HCT116 (cell line): ENCODE measurements at places on chromosomes 16 and 17.
A peak's percentile ranks its signal among the peaks of the same experiment; 100 is the strongest.

DNA sequence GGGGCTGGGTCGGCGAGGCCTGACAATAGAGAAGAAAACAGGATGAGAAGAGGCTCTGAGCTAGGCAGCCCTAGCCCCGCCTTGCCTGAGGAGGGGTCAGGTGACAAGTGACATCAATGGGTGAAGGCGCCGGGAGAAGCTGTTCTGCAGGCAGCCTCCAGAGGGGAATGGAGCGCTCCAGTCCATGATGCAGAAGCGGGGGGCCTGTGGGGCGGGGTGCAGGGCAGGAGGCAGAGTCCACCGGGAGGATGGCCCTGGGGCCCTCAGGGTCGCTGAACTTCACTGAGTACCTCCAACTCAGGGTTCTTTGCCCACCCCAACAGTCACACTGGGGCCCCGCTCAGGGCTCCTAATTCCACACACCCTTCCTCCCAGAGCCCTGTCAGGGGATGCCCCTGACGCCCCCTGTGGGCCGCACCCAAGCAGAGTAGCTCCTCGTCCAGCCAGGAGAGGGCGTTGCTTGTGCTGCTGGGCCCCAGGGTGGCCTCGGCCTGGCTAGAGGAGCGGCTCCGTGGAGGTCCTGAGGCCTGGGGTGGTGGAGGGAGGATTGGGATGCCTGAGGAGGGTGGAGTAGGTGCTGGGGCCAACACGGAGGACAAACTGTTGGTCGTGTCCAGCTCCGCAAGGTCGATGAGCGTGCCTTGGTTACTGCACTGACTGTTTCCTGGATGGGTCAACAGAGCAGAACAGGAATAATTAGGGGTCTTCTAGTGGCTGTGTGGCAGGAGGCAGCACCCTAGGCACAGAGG is 20.8 kb downstream of the GGA3 start:
- H3K4me1 ChIP-seq = peaks cover 11% of the 10 kb centered on the region; the same call in 1 of the 2 replicates
- H3K4me3 ChIP-seq = no peak overlapping the region
- H3K27ac ChIP-seq = peak overlapping the region; percentile 40; the same call in 1 of the 2 replicates
- peaks cover 83% of the 10 kb centered on the region for H3K36me3 ChIP-seq
- no peaks in the 10 kb centered on the region for H3K27me3 ChIP-seq

DNA sequence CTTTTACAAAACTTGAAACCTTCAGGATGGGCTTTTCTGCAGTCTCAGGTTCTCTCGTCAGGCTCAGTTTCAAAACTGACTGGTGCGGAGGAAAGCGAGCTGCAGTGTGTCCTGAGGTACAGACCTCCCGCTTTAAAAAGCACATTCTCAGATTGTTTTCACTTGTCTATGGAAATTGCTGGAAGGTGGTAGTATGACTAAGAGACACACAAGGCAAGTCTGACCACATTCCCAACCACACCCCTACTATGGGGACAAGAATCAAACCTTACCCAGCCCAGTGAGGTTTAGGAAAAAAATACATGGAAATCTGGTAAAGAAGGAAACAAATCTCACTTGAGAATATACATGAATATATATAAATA is 18.2 kb downstream of the SRP68 start:
- H3K27me3 ChIP-seq = no peaks in the 10 kb centered on the region
- H3K27ac ChIP-seq = peak overlapping the region; percentile 79

DNA sequence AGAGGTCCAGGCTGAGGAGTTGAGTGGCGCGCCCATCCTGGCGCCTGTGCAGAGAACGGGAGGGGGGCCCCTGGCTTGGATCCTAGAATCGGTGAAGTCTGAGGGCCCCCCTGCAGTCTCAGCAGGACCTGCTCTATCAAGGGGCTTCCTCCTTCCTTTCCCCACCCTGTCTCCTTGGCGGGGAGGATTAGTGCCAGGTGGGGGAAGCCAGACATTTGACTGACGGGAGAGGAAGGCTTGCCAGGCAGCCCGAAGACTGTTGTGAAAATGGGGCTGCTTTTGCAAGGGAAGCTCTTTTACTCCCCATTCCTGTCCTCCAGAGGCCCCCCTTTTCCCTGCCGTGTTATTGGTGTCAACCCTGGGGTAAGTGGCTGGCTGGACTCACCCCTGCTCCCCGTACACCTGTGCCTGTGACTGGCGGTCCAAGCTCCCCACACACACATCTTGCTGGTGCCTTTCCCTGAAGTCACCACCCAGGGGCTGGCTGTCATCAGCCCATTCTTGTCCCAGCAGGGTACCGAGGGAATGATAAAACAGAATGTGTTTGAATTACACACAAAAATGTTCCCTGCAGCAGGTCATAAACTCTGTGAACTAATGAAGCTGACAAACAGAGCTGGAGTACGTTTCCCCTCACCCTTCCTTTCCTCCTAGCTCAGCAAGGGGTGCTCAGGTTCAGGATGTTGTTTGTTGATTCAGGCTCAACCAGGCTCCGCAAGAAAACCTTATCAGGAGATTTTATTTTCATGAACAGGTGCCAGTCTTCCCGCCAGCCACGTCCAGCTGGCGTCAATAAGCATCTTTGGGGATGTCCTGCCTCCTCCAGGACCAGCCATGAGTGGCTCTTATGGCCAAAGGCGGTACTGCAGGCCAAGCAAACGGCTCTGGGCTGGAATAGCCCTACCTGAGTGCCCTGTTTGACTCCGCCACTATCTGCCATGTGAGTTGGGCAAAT is 4.4 kb upstream of the ARMC7 start:
- no peak for DNase-seq
- H3K27me3 ChIP-seq = no peaks in the 10 kb centered on the region
- H3K4me3 ChIP-seq = no peak overlapping the region
- peaks cover 23% of the 10 kb centered on the region for H3K4me1 ChIP-seq
- peaks cover 15% of the 10 kb centered on the region for H3K36me3 ChIP-seq

DNA sequence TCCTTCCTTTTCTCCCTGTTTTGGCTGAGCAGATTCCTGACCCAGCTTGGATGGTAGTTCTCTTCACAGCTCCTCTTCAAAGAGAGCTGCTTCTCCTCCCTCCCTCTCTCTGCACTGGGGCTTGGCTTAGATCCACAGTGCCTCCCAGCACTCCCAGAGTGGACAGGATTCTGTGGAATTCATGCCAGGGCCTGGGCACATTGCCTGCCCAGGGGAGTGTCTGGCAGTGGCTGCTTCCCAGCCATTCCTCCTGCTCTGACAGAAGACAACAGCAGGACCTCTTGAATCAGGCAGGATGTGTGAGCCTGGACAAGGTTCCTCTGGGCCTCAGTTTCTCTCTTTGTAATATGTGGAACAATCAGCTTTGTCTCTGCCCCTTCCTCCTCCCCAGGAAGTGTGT is 4.5 kb upstream of the MMP28 start:
- H3K27ac ChIP-seq = no peak overlapping the region
- no peak for DNase-seq
- H3K27me3 ChIP-seq = no peaks in the 10 kb centered on the region
- H3K4me1 ChIP-seq = peaks cover 26% of the 10 kb centered on the region
- H3K36me3 ChIP-seq = no peaks in the 10 kb centered on the region

GRCh38 chr17:75996665-75997590 is 3.7 kb upstream of the CDK3 start:
- H3K27ac ChIP-seq = peak overlapping the region; percentile 29; the same call in 1 of the 2 replicates
- DNase-seq = no peak
- H3K27me3 ChIP-seq = no peaks in the 10 kb centered on the region
- H3K36me3 ChIP-seq = no peaks in the 10 kb centered on the region; the same call in 1 of the 2 replicates

GRCh38 chr16:53608094-53608493 is 95.6 kb downstream of the RPGRIP1L start:
- H3K4me3 ChIP-seq = no peak overlapping the region
- no peak for DNase-seq
- H3K27me3 ChIP-seq = no peaks in the 10 kb centered on the region
- H3K36me3 ChIP-seq = no peaks in the 10 kb centered on the region
- no peaks in the 10 kb centered on the region for H3K4me1 ChIP-seq
- H3K27ac ChIP-seq = no peak overlapping the region

- peak overlapping the region; percentile 79 for H3K4me3 ChIP-seq
- no peaks in the 10 kb centered on the region for H3K27me3 ChIP-seq
- H3K4me1 ChIP-seq = no peaks in the 10 kb centered on the region
- DNase-seq = peak; percentile 22
- no peak overlapping the region for H3K27ac ChIP-seq
Observed at GRCh38 chr16:50067290-50067853, 1.6 kb downstream of the HEATR3 start.

- no peak overlapping the region for H3K27ac ChIP-seq
- no peak overlapping the region for H3K4me3 ChIP-seq
- H3K27me3 ChIP-seq = no peaks in the 10 kb centered on the region
- peaks cover 29% of the 10 kb centered on the region for H3K4me1 ChIP-seq
Observed at GRCh38 chr17:40932608-40933007, 4.8 kb downstream of the KRT23 start.

GRCh38 chr17:7988750-7989178 is 13.7 kb upstream of the GUCY2D start:
- H3K27me3 ChIP-seq = no peaks in the 10 kb centered on the region
- DNase-seq = peak; percentile 80
- H3K4me3 ChIP-seq = no peak overlapping the region
- H3K4me1 ChIP-seq = peaks cover 10% of the 10 kb centered on the region
- no peak overlapping the region for H3K27ac ChIP-seq

GRCh38 chr17:17681744-17682292 is 560 bp downstream of the RAI1 start:
- H3K27ac ChIP-seq = peak overlapping the region; percentile 97
- H3K4me3 ChIP-seq = peak overlapping the region; percentile 75
- no peaks in the 10 kb centered on the region for H3K27me3 ChIP-seq
- no peaks in the 10 kb centered on the region for H3K36me3 ChIP-seq
